ENCODE measurements at places on chromosomes 2 and 18. TPM values are rescaled to one million over a fixed set of nuclear protein-coding genes. Genes with fewer than 3 reads are reported as not detected.

- no peaks in the 10 kb centered on the region for H3K36me3 ChIP-seq
- H3K27me3 ChIP-seq: no peaks in the 10 kb centered on the region
- no peaks in the 10 kb centered on the region for H3K4me1 ChIP-seq
- peak overlapping the region; percentile 81 for H3K27ac ChIP-seq
- no peak for DNase-seq
Measured at GRCh38 chr18:12991821-12992179, 638 bp downstream of the CEP192 start.

- no peak overlapping the region for H3K27ac ChIP-seq
- no peaks in the 10 kb centered on the region for H3K4me1 ChIP-seq
- H3K27me3 ChIP-seq: no peaks in the 10 kb centered on the region
- H3K4me3 ChIP-seq: no peak overlapping the region
- DNase-seq: no peak
Measured at GRCh38 chr2:177772529-177772928, 300.0 kb downstream of the PDE11A start.

GRCh38 chr2:31979018-31979417 lies 31.8 kb downstream of the MEMO1 start:
- no peaks in the 10 kb centered on the region for H3K36me3 ChIP-seq
- no peak for DNase-seq
- H3K4me1 ChIP-seq: no peaks in the 10 kb centered on the region
- H3K27me3 ChIP-seq: no peaks in the 10 kb centered on the region
- no peak overlapping the region for H3K27ac ChIP-seq

DNA sequence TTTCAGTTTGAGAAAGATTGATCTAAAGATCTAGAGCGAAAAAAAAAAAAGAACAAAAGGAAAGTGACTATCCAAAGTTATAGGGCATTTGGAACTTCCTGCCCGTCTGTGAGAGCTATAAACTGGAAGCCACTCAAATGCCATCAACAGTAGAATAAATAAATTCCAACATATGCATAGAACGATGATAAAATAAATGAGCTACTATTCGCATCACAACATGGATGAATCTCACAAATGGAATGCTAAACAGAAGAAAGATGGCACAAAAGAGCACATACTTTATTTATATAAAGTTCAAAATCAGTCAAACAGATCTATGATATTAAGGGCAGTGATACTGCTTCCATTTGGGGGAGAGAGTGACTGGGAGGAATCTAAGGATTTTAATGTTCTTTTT lies 128.8 kb downstream of the TTC32 start:
- H3K4me1 ChIP-seq: no peaks in the 10 kb centered on the region
- H3K4me3 ChIP-seq: no peak overlapping the region
- H3K36me3 ChIP-seq: no peaks in the 10 kb centered on the region
- H3K27ac ChIP-seq: no peak overlapping the region
- H3K27me3 ChIP-seq: no peaks in the 10 kb centered on the region

- no peak for DNase-seq
- no peak overlapping the region for H3K4me3 ChIP-seq
- no peaks in the 10 kb centered on the region for H3K36me3 ChIP-seq
- H3K27me3 ChIP-seq: no peaks in the 10 kb centered on the region
Measured at GRCh38 chr2:127582863-127583861, 47.7 kb downstream of the MYO7B start.

KYNU gene
- total RNA-seq: 6.9 TPM

DNA sequence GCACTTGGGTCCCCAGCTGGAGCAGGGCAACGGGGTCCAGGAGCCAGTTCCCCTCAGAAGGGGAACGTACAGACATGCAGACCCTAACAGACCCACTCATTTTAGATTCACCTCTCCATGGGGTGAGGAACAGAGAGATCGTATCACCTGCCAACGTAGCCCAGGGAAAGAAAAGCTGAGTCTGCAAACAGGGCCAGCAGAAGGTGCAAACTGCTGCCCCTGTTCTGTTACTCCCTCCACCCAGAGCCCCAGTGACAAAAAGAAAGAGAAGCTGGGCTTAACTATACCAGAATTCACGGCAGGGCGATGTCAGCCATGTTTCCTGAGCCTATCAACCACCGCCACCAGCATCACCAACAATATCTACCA lies 817 bp upstream of the HS1BP3 start:
- no peaks in the 10 kb centered on the region for H3K36me3 ChIP-seq
- no peak for DNase-seq
- H3K4me1 ChIP-seq: peaks cover 7% of the 10 kb centered on the region
- H3K4me3 ChIP-seq: peak overlapping the region; percentile 90
- peak overlapping the region; percentile 83 for H3K27ac ChIP-seq

- H3K27me3 ChIP-seq: no peaks in the 10 kb centered on the region
- peak within 1 kb of the TSS; percentile 26 for H3K27ac ChIP-seq
- DNase-seq: no peak
- no peaks in the 10 kb centered on the region for H3K4me1 ChIP-seq
- peak within 1 kb of the TSS; percentile 13 for H3K4me3 ChIP-seq
Measured at GRCh38 chr2:133568172-133568571, at the start of gene NCKAP5. Gene NCKAP5 (minus strand): TSS chr2:133568463. CDS start chr2:133517526, 50,937 bp downstream.

DNA sequence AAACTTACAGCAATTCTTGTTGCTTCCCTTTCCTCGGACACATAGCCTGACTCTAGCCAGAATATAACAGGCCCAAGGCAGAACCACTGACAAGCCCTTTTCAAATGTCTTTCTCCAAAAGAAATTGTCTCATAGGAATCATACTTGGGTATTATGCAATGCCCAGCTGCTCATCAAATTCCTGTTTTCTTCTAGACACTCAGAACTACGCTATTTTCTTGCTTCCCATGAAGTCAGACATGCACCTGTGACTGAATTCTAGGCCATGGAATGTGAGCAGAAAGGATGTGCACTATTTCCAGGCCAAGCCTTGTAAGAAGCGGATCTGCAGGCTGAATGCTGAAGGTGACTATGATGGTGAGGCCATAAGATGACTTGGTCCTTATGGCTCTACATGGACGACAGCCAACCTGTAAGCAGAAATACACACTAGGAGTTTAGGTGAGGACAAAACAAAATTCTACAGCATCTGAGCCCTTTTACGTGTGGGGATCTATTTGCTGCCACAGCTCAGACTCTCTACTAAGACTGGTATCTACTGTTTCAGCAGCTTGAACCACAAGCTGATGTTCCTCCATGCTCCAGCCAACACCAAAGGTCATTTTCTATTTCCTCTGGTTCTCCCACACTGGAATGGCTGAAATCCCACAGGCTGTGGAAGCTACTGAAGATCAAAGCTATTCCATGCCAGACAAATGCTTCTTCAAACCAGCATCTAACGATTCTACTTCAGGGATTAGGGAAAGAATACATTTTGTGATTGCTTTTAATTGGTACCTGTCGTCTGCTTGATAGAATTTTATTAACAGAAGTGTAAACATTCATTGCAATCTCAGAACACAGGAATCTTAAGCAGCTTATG lies 378.7 kb downstream of the RBM43 start:
- peak overlapping the region; percentile 12 for H3K27ac ChIP-seq
- H3K4me1 ChIP-seq: no peaks in the 10 kb centered on the region
- H3K36me3 ChIP-seq: no peaks in the 10 kb centered on the region

KIF1A gene
- total RNA-seq: under 0.01 TPM

CDK5R2 gene
- not detected for total RNA-seq

CCDC74B gene
- total RNA-seq: 16.1 TPM

DNA sequence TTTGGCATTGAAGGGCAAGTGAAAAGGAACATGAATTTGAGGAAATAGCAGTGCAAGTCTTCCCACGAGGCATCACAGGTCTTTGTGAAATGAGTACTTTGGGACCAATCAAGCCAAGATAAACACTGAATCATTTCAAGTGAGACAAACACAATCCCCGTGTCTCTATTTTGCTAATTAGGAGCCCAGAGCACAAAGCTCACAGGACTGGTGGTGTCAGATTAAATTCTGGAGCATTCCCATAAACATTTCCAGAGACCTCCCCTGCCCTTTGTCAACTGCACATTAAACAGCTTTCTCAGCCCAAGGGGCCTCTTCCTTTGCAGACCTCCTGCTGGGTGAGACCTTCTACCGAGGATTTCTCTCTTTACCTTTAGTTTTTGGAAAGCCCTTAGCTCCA lies 50.7 kb downstream of the DAPL1 start:
- no peaks in the 10 kb centered on the region for H3K27me3 ChIP-seq
- H3K27ac ChIP-seq: no peak overlapping the region
- no peaks in the 10 kb centered on the region for H3K36me3 ChIP-seq
- H3K4me3 ChIP-seq: no peak overlapping the region
- DNase-seq: no peak

HOXD12 gene
- not detected for total RNA-seq

IL1RL2 gene
- 1.9 TPM for total RNA-seq

Measured in breast epithelium (tissue), 4 donors.